ENCODE measurements at places on chromosomes 5 and 9.

GRCh38 chr9:99079542-99079941 lies 25.4 kb upstream of the TGFBR1 start:
- DNase-seq: no peak

GRCh38 chr9:121133104-121133816 lies 58.5 kb downstream of the CNTRL start:
- DNase-seq: no peak

- DNase-seq: no peak
Observed at GRCh38 chr5:170206958-170207357, 25.8 kb upstream of the C5orf58 start.

DNA sequence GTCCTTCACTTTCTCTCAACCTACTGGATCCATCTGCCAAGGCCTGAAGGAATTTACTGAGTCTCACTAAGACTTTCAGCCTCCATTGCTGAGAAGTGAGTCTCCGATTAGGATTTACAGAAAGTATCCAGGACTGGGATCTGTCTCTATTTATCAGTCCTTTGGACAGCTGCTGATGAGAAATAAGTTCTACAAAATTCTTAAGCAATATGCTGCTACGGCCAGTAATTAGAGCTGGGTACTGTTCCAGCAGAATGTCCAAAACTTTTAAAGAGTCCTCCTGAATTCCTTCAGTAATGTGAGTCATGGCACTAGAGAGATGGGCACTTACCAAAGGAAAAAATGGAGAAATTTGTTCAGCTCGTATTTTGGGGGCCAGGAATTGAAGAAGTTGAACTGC lies 5.9 kb downstream of the TEX10 start:
- no peak for DNase-seq

- DNase-seq: no peak
Observed at GRCh38 chr9:115615821-115616665, 498.1 kb upstream of the TNC start.

GRCh38 chr9:114521846-114522245 lies 16.6 kb upstream of the WHRN start:
- no peak for DNase-seq

- no peak for DNase-seq
Observed at GRCh38 chr5:86108825-86109224, 508.9 kb upstream of the COX7C start.

All from posterior vena cava (tissue), 2 donors.